ENCODE measurements at places on chromosomes 2 and 18.
A peak's percentile ranks its signal among the peaks of the same experiment; 100 is the strongest.

GRCh38 chr2:237675316-237675715, 47.9 kb downstream of the LRRFIP1 start:
- no peak for DNase-seq

GRCh38 chr2:211181626-211182025, 625.2 kb downstream of the CPS1 start:
- no peak for DNase-seq

DNA sequence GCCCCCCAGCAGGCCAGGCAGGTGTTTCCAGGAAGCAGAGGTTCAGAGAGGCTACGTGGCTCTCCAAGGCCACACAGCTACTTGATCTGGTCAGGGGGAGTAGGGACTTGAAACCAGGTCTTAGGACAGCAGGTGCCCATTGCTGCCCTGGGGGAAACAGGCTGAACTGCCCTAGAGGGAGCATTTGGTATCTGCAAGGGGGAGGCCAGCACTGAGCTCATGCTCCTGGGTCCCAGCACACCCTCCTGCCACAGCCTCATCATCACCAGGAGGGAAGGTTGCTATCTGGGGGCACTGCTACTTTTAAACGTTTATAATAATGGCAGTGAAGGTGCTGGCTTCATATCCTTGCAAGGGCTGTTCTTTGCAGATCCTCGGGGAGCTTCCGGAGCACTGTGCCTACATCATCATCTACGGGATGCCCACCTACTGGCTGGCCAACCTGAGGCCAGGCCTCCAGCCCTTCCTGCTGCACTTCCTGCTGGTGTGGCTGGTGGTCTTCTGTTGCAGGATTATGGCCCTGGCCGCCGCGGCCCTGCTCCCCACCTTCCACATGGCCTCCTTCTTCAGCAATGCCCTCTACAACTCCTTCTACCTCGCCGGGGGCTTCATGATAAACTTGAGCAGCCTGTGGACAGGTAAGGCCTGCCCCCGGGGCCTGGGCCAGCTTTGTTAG, 36.1 kb downstream of the ABCG8 start:
- no peak for DNase-seq

- DNase-seq, result no peak
These were observed 73.2 kb downstream of the MAP4K4 start for GRCh38 chr2:101770726-101771125.

- DNase-seq, result no peak
These were observed 77.9 kb downstream of the CABLES1 start for GRCh38 chr18:23213200-23213599.

DNA sequence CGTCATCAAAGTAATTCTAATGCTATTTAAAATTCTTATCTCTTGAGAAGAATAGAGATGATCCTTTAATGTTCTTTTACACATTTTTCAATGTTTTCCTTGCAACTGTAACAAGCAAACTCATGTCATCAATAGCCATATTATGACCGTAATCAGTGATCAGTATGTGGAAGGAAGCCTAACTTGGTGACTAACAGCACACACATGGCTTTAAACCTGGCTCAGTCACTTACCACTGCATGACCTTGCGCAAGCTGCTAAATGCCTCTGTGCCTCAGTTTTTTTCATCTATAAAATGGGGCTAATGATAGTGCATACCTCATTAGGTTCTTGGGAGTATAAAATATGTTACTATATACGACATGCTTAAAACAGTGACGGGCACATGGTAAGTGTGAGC, 149.7 kb downstream of the BCL2 start:
- no peak for DNase-seq

DNA sequence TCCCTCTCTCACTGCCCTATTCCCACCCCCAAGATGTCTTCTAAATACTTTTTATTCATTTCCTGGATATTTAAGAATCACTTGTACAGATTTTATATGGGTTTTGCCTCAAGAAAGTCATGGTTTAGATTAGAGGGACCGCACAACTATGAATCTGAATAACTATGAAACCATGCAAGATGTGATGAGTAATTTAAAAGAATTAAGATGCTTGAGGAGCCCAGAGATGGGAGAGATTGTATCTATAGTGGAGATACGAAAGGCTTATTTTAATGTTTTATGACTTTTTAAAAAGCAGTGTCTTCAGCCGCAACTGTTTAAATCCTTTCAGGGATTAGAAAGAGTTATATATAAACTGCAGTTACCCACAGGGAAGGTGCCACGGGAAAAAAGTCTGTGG, 324.1 kb downstream of the LPIN1 start:
- peak; percentile 86 for DNase-seq

- peak; percentile 56 for DNase-seq
These were observed 753.0 kb downstream of the CNTNAP5 start for GRCh38 chr2:124778076-124778475.

DNA sequence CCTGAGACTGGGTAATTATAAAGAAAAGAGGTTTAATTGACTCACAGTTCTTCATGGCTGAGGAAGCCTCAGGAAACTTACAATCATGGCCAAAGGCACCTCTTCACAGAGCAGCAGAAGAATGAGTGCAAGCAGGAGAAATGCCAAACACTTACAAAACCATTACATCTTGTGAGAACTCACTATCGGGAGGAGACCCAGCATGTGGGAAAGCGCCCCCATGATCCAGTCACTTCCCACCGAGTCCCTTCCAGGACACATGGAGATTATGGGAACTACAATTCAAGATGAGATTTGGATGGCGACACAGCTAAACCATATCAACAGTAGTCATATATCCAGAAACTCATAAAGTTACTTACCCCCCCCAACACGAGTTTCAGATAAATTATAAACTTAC, 28.6 kb downstream of the TLK1 start:
- DNase-seq, result no peak

DNA sequence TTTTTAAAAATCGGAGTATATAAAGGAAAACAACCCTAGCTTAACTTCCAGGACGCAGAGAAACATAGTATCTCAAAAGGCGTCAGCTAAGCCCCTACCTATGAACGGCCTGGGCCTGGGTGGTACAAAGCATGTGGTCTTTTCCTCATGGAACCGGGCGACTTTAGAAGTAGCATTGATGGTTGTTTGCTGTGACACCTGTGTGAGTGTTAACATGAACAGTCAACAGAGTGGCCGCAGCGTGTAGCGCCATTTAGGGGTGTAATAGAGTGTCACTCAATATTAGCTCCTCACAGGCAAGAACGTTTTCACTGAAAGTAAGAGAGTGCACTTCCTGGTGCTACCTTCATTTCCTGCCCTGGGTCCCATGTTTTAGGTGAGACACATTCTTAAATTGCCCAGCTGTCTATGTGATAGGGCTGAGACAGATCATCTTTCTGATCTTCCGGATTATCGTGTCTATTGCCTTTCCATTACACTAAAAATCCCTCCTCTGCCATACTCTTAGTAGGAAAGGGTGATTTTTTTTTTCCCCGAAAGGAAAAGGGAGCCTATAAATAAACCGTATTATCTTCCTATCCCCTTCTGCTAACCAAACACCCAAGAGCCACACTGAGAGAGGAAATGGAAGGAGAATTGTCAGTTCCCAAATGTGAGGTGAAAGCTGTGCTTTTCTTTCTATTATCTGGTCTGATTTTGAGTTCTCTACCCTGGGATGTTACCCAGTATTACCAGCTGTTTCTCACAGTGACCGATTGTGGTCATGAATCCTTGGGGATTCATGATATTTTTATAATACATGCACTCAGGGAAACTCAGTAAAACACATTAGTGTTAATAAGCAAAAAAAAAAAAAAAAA, 1.3 kb downstream of the GORASP2 start:
- no peak for DNase-seq

- peak; percentile 17 for DNase-seq
These were observed 21.1 kb downstream of the CPS1 start for GRCh38 chr2:210577263-210578071.

- DNase-seq, result no peak
These were observed 196.9 kb downstream of the INO80D start for GRCh38 chr2:205889114-205889513.

DNA sequence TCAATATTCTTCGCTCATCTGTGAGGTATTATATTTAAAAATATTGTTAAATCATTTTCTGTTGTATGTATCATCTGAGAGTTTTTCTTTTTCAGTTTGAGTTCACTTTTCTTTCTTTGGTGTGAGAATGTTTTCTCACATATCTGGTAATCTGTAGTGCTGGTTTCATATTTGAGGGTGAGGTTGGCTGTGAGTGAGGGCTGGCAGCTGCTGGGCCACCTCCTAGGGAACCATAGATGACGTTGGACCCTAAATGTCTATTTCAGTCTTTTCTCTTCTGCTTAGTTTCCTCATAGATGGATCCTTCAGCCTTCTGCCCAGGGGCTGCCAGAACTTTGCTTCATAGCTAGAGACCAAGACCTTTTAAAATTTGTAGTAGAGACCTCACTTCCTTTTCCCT, 33.5 kb downstream of the MGAT5 start:
- no peak for DNase-seq

GRCh38 chr2:44560352-44560751, 198.6 kb downstream of the CAMKMT start:
- DNase-seq, result no peak

DNA sequence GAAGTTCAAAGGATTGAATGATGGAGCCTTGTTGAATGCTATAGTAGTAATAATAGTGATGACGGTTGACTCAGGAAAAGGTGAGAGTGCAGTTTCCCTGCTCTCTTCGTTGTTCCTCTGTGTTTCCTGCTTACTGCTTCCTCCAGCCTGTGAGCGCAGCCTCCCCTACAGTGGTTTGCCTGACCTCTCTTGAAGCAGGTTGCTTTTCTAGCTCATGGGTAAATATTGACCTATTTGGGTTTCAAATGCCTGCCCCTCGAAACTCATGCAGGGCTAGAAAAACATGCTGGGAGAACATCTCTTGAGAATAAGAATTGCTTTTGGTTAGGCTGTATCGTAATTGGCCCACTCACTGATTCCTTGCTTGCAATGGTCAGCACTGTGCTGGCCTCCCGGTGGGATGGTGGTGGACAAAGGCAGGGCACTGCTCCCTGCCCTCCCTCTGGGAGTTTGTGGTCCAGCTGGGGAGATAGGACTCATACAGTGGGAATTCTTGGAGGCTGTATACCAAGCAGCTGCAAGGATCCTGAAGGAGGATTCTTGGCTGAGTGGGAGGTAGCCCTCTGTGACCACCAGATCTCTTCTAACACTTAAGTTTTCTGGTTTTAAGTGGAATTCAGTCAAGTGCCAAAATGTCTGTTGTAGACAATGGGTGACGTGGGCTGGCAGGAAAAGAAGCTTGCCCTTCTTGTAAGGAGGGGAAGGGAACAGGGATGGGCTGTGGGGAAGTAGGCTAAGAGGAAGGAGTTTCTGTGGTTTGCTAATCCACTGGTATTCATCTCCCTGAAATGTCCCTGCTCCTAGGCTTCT, 5.4 kb upstream of the RNF181 start:
- peak; percentile 82 for DNase-seq

GRCh38 chr18:69400976-69401225, 213 bp downstream of the DOK6 start:
- DNase-seq, result no peak

GRCh38 chr2:143936538-143936847, 583.4 kb downstream of the ZEB2 start:
- no peak for DNase-seq

DNA sequence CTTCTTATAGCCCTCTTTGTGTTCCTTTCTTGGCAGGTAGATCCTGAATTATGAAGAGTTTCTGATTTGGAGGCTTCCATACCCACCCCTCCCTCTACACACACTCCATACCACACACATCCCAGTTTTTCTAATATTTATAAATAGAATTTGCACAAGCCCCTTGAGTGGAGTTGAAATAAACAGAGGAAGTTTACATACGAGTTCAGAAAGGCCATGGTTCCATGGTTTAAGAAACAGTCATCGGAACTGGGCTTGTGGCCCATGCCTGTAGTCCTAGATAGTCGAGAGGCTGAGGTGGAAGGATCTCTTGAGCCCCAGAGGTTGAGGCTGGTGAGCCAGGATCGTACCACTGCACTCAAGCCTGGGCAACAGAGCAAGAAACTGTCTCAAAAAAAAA, 62.7 kb upstream of the TANC1 start:
- no peak for DNase-seq

DNA sequence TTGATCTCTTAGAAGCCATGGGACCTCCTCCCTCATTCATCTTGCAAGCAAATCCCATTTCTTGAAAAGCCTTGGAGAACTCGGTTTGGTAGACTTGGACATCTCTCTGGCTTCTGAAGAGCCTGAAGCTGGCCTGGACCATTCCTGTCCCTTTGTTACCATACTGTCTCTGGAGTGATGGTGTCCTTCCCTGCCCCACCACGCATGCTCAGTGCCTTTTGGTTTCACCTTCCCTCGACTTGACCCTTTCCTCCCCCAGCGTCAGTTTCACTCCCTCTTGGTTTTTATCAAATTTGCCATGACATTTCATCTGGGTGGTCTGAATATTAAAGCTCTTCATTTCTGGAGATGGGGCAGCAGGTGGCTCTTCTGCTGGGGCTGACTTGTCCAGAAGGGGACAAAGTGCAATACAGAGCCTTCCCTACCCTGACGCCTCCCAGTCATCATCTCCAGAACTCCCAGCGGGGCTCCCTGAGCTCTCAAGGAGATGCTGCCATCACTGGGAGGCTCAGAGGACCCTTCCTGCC, 20.0 kb downstream of the FOSL2 start:
- DNase-seq, result no peak
